ENCODE measurements at places on chromosomes 13 and 19. TPM values are rescaled to one million over a fixed set of nuclear protein-coding genes. Genes with fewer than 3 reads are reported as not detected.
A peak's percentile ranks its signal among the peaks of the same experiment; 100 is the strongest.

DNA sequence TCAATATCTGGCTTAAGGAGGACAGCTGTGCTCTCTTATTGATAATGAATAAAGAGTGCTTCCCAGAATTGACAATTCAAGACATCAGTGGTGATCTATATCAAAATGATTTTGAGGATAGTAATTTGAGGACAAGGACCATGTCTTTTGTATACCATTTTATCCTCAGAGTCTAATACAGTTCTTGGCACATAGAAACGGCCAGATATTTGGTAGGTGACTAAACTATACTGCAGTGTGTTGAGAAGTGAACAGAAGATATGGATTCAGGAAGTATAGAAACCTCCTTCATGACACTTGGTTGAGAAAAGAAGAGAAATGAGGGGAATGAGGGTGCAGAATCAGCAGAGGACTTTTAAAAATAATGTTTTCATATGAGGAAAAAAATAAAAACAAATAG lies 16.1 kb upstream of the LMO7 start:
- DNase-seq, result no peak

DNA sequence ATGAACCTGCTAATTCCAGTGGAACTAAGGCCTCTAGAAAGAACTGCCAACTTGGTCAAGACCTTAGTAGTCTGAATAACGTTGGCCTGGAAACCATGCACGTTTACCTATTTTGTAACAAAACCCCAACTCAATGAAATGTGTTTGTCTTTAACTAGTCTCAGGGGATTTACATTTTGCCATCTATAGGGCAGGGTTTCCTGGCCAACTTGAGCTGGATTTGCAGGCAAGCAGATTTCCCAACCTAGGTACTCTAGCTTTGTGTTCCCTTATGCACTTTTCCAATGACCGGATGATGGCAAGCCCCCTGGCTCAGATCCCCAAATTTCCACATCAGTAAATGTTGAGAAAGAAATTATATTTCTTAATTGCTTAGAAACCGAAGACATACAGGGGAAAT lies 114.5 kb downstream of the IRS2 start:
- DNase-seq, result no peak

DNA sequence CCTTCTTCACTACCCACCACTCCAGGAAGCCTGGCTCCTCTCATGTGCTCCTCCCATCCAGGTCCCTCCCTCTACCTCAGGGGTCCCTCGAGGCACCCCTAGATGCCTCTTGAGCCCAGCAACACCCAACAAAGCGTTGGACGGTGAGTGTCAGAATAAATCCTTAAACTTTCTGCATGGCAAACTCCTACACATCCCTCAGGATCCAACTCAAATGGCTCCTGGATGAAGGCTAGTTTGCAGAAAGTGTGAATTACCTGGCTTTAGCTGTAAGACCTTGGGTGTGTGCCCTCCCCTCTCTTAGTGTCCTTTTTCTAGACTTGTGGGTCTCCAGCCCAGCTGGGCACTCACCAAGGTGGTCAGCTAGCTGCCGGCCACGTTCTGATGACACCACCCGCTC lies 5.4 kb downstream of the MPV17L2 start:
- no peak for DNase-seq

DNA sequence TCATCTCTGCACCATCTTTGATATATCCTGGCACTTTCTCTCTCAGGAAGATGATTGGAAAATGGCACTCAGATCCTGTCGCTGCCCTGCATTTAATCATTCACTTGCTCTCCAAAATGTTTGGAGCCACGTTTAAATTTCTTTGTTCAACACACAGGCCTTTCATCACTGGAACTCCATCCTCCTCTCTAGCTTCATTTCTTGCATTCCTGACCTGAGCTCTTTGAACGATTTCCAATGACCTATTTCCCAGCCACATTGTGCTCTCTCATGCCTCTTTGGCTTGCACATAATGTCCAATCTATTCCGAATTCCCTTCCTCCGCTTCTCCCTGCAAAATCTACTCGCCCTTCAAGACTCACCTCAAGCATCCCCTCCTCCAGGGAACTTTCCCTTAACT lies 287.4 kb upstream of the NBEA start:
- DNase-seq, result no peak

DNA sequence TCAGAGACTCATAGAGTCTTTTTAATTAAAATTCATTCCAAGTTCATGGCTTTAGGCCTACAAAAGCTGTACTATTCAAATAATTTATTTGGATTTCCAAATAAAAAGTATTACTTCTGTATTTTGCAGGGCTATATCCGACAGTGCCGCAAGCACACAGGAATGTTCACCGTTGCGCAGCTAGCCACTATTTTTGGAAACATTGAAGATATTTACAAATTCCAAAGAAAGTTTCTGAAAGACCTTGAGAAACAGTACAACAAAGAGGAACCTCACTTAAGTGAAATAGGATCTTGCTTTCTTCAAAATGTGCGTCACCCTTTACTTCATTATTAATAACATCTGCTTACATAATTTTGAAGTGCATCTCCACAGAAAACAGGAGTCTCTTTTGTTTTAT lies 20.5 kb upstream of the C1QTNF9 start:
- DNase-seq, result no peak

NCAN gene
- total RNA-seq, result 0.20 TPM

DNA sequence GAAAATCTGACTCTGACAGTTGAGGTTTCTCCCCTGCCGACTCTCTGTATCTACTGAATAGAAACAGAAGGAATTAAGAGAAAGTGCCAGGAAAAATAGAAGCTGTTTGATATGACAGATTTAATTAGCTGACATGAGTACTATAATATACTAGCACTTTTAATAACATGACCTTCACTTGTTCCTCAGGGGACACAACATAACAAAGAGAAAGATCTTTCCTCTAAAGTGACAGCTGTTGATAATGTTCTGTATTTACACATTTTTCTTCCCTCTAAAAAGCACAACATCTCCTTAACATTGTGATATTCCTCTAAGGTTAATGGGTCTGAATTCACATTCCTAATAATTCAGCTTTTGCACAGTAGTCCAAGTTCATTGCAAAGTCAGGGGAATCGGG lies 1136.0 kb downstream of the PCDH17 start:
- DNase-seq, result no peak

DNA sequence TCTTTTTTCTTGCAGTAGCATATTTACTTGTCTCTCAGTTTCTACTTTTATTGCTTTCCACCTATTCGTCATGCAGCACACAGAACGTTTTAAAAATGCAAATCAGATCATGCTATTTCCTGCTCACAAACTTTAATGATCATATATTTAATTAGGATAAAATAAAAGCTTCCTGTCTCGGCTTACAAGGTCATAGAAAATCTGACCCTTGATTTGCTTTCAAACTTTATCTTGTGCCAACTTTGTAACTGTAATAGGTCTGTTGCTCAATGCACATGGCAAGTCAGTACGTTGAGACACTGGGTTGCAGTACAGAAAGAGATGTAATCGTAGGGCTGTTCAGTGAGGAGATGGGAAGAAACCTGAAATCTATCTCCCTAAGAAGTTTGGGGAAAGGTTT lies 95.6 kb upstream of the CSNK1A1L start:
- no peak for DNase-seq

CYP2S1 gene
- total RNA-seq, result 2.1 TPM

GRCh38 chr19:10011974-10012373 lies 1.3 kb upstream of the RDH8 start:
- DNase-seq, result no peak

GRCh38 chr13:99281811-99282263 lies 23.7 kb upstream of the GPR18 start:
- DNase-seq, result peak; percentile 93

DNA sequence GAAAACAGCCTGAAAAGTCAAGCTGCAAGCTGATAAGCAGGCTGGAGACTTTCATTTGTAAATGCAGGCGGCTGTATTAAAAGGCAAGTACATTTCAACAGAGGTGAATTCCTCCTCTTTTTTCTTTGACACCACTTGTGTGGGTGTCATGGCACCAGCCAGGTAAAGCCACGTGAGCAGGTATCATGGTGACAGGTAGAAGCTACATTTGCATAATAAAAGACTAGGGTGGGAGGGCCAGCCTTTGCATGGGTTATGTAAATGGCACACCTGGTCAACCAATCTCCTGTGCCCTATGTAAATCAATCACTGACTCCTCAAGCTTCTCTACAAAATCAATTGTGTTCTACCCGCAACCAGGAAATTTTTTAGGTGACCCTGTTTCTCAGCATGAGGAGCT lies 68.2 kb downstream of the ZNF100 start:
- no peak for DNase-seq

DNA sequence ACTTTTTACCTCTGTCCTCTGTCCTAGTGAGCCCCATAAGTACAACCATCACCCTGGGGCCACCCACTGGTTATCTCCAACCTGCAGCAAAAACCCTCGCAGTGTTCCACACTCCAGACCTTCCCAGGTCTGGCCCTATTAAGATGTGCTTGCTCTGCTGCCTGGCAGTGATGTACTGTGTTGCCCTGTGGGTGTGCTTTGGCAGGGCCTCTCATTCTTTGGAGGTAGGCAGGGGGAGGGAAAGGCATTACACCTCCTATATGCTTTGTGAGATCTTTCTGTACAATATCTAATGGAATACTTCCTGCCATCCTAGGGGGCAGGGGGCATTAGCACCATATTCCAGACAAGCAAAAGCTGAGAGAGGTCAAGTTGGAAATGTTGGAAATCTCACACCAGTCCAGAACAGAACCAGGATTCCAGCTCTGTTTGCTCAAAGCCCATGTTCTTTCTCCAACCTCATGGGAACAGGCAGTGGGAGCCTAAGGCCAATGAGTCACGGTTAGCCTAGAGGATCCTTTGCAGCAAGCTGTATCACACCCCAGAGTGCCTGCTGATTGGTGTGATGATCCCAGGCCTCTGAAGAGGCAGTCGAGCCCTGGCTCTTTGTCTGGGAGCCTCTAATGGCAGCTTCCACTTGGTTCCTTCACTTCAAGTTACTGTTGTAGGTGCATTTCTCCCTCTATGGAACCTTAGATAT lies 59.7 kb upstream of the UBL3 start:
- DNase-seq, result no peak

DNA sequence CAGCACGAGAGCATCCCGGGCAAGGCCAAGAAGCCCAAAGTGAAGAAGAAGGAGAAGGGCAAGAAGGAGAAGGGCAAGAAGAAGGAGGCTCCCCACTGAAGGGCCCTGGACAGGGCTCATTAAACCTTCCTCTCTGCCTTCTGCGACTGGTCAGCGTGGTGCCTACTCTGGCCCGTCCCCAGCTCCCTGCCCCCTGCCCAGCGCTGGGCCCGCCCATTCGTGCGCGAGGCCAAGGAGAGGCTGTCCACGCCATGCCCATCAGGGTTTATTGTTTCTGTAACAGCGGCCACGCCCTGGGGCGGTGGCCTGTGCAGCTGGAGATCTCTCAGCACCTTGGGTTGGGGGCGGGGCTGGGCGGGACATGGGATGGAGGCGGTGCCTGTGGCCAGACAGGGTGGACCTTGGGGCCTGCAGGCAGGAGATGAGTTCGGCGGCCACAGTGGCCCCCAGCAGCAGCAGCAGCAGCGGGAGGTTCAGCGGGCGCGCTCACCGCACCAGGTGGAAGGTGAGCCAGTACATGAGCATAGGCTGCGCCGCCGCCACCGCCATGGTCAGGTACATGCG lies 897 bp downstream of the C19orf33 start:
- no peak for DNase-seq

DNA sequence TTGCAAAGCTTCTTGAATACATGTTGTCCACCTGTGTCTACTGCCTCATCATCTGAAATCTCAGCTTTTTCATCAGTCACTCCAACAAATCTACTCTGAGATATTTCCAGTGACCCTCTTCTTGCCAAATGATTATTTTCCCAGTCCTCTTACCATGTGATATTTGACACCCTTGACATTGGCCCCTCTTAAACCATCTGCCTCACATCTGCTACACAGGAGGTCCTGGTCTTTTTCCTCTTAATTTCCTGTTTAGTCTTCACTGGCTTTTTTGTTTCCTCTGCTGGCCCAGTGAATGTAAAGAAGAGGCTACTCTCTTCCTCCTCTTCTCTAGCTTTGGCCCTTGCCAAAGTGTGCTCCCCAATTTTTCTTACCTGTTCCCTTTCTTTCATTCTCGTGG lies 218.7 kb downstream of the DNAJC15 start:
- DNase-seq, result no peak

- no peak for DNase-seq
Observed at GRCh38 chr19:50000841-50001557, 24.2 kb downstream of the VRK3 start.

CCL25 gene
- total RNA-seq, result 0.30 TPM

GRCh38 chr13:32851083-32852069 lies 164.8 kb upstream of the KL start:
- no peak for DNase-seq

DNA sequence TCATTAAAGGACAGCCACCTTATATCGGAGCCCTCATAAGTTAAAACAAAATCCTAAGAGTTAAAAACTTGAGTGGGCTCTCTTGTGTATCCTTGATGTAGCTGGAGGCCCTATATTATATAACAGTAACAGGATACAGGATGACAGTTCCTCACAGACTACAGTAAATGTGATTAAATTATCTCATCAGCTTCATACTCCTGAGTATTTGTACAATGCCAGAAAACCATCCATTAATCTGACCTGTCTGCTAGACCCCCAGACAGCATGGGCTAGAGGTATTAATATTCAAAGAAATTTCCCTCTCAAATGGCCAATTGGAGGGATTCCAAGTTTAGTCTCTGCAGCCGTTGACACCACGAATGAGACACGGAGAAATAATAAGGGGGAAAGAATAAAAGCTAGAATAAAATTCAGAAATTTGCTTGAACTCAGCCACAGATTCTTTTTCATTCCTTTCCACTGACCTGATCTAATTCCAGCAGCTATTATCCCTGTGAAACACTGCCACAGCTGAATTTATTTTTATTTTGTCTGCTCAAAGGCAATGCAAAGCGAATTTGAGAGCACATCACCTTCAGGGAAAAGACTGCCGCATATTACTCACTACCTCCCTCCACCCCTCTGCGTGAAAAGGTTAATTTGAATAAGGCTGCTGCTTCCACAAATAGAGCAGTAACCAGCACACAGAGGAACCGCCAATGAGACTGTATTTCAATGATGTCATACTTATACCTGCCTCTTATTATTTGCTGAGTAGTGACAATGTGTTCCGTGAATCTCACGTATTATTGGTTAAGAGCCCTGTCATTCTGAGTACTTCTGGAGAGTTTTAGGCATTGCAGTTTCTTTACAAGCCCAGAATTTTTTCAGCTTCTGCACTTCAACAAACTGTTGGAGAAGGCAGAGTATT lies 155.9 kb upstream of the KLF12 start:
- DNase-seq, result peak; percentile 46

DNA sequence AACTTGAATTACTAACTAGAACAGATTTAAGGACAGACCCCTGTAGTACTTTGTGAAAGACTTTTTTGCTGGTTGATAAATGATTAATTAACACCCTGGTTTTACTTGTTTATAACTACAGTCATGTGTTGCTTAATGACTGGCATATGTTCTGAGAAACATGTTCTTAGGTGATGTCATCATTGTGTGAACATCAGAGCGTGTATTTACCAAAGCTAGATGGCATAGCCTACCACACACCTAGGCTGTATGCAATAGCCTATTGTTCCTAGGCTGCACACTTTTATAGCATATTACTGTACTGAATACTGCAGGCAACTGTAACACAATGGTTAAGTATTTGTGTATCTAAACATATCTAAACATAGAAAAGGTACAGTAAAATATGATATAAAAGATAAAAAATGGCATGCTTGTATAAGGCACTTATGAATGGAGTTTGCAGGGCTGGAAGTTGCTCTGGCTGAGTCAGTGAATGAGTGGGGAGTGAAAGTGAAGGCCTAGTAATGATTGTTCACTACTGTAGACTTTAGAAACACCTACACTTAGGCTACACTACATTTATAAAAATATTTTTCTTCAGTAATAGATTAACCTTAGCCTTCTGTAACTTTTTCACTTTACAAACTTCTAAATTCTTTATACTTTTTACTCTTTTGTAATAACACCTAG lies 260.3 kb downstream of the KCNRG start:
- no peak for DNase-seq

GRCh38 chr13:37682496-37682895 lies 83.9 kb upstream of the POSTN start:
- DNase-seq, result no peak
